ENCODE measurements at places on chromosomes 12 and 14. TPM values are rescaled to one million over a fixed set of nuclear protein-coding genes. Genes with fewer than 3 reads are reported as not detected.
A peak's percentile ranks its signal among the peaks of the same experiment; 100 is the strongest.

DAZAP2 gene
- polyA plus RNA-seq = 58.8 TPM

CIDEB gene
- polyA plus RNA-seq = 3.2 TPM

RGS6 gene
- 1.3 TPM for polyA plus RNA-seq

OR4K15 gene
- not detected for polyA plus RNA-seq

FAIM2 gene
- 5.0 TPM for polyA plus RNA-seq

GRCh38 chr12:111457577-111457976 is 51.9 kb downstream of the SH2B3 start:
- H3K4me1 ChIP-seq = peaks cover 27% of the 10 kb centered on the region
- no peaks in the 10 kb centered on the region for H3K36me3 ChIP-seq
- H3K27ac ChIP-seq = no peak overlapping the region

- no peaks in the 10 kb centered on the region for H3K27me3 ChIP-seq
- DNase-seq = peak; percentile 85
- no peak overlapping the region for H3K4me3 ChIP-seq
- H3K27ac ChIP-seq = peak overlapping the region; percentile 83
These were observed 43.1 kb upstream of the LTA4H start for GRCh38 chr12:96078231-96079135.

GRCh38 chr14:73463411-73463810 is 5.1 kb upstream of the NUMB start:
- no peaks in the 10 kb centered on the region for H3K36me3 ChIP-seq
- no peak for DNase-seq
- no peak overlapping the region for H3K4me3 ChIP-seq
- H3K4me1 ChIP-seq = peaks cover 51% of the 10 kb centered on the region

- H3K4me1 ChIP-seq = no peaks in the 10 kb centered on the region
- no peak for DNase-seq
- no peaks in the 10 kb centered on the region for H3K36me3 ChIP-seq
- H3K4me3 ChIP-seq = no peak overlapping the region
These were observed 63.9 kb downstream of the ANO2 start for GRCh38 chr12:5881101-5881606.

GRCh38 chr12:132078190-132078589 is 65.9 kb downstream of the DDX51 start:
- no peaks in the 10 kb centered on the region for H3K27me3 ChIP-seq
- no peaks in the 10 kb centered on the region for H3K4me1 ChIP-seq
- no peak overlapping the region for H3K4me3 ChIP-seq
- no peak for DNase-seq
- peaks cover 6% of the 10 kb centered on the region for H3K36me3 ChIP-seq
- no peak overlapping the region for H3K27ac ChIP-seq

DNA sequence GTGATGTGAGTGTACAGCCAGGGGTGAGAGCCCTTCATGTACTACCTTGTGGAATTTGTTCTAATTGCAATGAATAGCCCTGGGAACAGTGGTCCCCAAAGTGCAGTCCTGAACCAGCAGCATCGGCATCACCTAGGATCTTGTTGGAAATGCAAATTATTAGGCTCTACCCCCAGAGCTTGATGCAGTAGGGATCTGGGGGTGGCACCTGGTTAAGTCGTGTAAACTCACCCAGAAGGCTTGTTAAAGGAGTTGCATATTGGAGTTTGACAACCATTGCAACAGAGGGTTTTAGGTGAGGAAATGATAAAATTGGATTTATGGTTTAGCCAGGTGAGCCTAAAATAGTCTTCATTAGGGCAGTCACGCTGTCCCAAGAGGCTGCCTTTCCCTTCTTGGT is 73.2 kb downstream of the PLEKHG3 start:
- peak overlapping the region; percentile 84 for H3K27ac ChIP-seq
- no peak overlapping the region for H3K4me3 ChIP-seq
- DNase-seq = no peak
- H3K27me3 ChIP-seq = no peaks in the 10 kb centered on the region
- peaks cover 33% of the 10 kb centered on the region for H3K36me3 ChIP-seq

- no peak overlapping the region for H3K27ac ChIP-seq
- no peaks in the 10 kb centered on the region for H3K4me1 ChIP-seq
- no peak for DNase-seq
- H3K27me3 ChIP-seq = no peaks in the 10 kb centered on the region
These were observed 115.0 kb downstream of the EMP1 start for GRCh38 chr12:13311551-13311950.

- no peaks in the 10 kb centered on the region for H3K4me1 ChIP-seq
- H3K27me3 ChIP-seq = no peaks in the 10 kb centered on the region
- H3K36me3 ChIP-seq = no peaks in the 10 kb centered on the region
- H3K4me3 ChIP-seq = no peak overlapping the region
These were observed 48.0 kb downstream of the ARF6 start for GRCh38 chr14:49940808-49941421.

DNA sequence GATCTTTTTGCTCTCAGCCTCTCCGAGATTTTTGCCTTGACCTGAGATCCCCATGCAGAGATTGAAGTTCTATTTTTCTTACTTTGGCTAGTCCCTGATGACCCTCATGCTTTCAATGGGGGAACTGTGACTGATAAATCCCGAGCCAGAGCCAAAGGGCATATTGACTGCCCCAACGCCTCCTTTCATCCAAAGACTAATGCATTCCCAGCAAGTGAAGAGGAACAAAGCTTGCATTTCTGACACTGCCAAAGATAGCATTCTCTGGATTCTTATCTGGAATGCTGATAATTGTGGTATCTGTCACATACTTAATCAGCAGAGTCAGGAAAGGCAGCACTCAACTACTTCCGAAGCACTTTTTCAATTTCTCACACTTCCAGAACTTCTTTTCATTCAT is 152.3 kb upstream of the EGLN3 start:
- no peak overlapping the region for H3K27ac ChIP-seq
- no peaks in the 10 kb centered on the region for H3K27me3 ChIP-seq
- H3K4me3 ChIP-seq = no peak overlapping the region
- no peak for DNase-seq
- H3K36me3 ChIP-seq = no peaks in the 10 kb centered on the region

DNA sequence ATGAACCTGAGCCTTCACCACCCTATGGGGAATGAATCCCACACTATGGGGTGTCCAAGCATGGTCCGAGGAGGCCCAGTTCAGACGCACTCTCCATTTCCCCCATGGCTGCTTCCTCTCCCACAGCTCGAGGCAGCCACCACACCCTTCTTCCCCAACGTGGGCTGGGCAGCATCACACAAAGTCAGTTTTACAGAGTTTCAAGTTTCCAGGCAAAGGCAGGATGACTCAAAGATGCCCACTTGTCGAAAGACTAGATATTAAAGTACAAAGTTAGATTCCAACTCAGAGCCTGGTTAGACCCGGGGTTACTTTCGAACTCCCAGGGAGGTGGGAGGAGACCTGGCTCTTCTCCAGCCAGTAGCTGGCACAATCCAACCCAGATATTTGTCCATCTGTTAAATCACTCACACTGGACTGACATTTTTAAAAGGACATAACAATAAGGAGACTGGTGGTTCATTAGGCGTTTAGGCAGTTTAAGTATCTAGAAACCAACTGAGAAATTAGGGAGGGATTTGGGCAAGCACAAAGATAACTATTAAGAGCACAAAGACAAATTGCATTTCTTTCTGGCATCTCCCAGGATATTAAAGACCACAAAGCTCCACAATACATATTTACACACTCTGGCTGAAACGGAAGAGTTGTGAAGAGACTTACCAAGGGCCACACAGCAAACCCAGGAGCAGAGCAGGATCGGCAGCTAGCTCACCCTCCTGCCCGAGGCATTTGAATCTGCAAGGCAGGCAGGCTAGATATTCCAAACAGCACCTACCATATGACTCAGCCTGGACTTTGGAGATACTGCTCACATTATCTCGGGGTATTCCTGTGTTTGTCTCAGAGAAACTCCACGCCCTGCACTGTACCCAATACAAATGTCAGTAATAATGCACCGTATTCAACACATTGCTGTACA is 34.8 kb downstream of the TMCC3 start:
- no peaks in the 10 kb centered on the region for H3K36me3 ChIP-seq
- peak overlapping the region; percentile 43 for H3K27ac ChIP-seq
- peaks cover 30% of the 10 kb centered on the region for H3K4me1 ChIP-seq
- H3K4me3 ChIP-seq = peak overlapping the region; percentile 14
- no peaks in the 10 kb centered on the region for H3K27me3 ChIP-seq

GRCh38 chr12:42024495-42024830 is 120.2 kb downstream of the GXYLT1 start:
- no peaks in the 10 kb centered on the region for H3K4me1 ChIP-seq
- no peak overlapping the region for H3K27ac ChIP-seq
- no peak overlapping the region for H3K4me3 ChIP-seq
- no peaks in the 10 kb centered on the region for H3K36me3 ChIP-seq

- H3K27me3 ChIP-seq = no peaks in the 10 kb centered on the region
- no peak overlapping the region for H3K27ac ChIP-seq
- no peak for DNase-seq
- H3K4me1 ChIP-seq = no peaks in the 10 kb centered on the region
- H3K4me3 ChIP-seq = no peak overlapping the region
These were observed 15.9 kb downstream of the GOLGA3 start for GRCh38 chr12:132812631-132813305.

DNA sequence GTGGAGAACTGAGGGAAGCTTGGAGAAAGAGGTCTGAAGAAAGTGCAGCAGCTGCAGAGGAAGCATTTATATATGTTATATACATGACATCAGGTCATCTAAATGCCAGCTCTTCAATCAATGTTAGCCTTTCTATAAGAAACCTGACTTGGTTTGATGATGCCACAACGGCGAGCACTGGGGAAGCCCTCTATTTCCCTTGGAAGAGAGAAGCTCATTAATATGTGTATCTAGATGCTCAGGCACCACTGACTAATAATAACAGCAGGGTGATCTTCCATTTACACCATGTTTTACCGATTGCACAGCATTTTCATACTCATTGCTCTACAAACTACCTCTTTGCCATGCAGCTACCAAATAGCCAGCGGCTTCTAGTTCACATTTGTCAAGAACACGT is 811 bp downstream of the ACYP1 start:
- H3K4me3 ChIP-seq = peak overlapping the region; percentile 78
- peaks cover 23% of the 10 kb centered on the region for H3K4me1 ChIP-seq
- no peak overlapping the region for H3K27ac ChIP-seq
- no peaks in the 10 kb centered on the region for H3K27me3 ChIP-seq
- peaks cover 6% of the 10 kb centered on the region for H3K36me3 ChIP-seq

- no peak for DNase-seq
- H3K27ac ChIP-seq = no peak overlapping the region
- no peaks in the 10 kb centered on the region for H3K4me1 ChIP-seq
These were observed 266.5 kb downstream of the PAWR start for GRCh38 chr12:79424109-79424721.
